ENCODE measurements at places on chromosomes 3 and 15.

GRCh38 chr15:60086681-60087429 is 82.7 kb downstream of the FOXB1 start:
- no peak for DNase-seq

- DNase-seq, result no peak
Observed at GRCh38 chr3:188021041-188021440, 132.9 kb upstream of the LPP start.

DNA sequence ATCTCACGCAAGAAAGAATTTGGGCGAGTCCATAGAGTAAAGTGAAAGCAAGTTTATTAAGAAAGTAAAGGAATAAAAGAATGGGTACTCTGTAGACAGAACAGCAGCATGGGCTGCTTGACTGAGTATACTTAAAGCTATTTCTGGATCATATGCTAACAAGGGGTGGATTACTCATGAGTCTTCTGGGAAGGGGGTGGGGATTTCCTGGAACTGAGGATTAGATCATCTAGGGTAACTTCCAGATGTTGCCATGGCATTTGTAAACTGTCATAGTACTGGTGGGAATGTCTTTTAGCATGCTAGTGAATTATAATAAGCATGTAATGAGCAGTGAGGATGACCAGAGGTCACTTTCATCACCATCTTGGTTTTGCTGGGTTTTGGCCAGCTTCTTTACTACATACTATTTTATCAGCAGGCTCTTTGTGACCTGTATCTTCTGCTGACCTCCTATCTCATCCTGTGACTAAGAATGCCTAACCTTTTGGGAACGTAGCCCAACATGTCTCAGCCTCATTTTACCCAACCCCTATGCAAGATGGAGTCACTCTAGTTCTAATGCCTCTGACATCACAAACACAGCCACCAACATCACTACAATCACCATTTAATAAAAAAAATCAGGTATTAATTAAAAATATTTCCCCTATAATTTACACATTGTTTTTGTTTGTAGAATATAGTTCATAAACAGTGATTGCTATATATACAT is 890.7 kb upstream of the EPHA6 start:
- DNase-seq, result no peak

DNA sequence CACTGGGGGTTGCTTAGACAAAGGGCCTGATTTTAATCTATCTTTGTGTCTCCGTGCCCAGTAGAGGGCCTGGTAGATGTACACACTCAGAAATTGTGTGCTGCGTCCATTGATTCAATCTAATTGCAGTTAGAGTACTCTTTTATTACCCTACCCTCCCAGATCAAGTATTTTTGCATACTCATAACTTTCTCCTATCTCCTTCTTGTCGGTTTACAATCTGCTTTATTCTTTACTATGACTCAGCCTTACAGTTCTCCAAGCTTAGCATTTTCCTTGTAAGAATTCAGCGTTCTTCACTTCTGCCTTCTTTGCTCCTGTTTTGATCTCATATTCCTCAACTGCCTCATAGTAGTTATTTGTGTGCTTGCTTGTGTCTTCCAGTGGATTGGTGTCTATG is 124.5 kb upstream of the ARRDC4 start:
- DNase-seq, result no peak

- DNase-seq, result no peak
Observed at GRCh38 chr3:197381371-197381770, 83.0 kb upstream of the DLG1 start.

DNA sequence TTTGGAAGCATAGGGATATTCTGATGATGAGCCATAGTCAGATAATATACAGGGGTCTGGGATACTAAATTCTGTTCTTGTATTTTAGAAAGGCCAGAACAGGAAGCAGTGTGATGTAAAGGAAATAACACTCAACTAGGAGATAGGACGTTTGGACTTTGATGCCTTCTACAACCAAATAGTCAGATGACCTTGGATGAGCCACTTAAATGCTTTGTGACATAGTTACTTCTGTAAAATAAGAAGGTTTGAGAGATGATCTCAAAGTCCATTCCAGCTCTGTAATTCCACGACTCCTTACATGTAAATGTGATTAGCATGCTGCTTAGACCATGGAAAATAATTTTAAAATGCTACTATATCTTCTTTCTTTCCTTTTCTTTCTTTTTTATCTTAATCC is 29.5 kb upstream of the CCDC54 start:
- no peak for DNase-seq

Measured in cortex of kidney (tissue), 1 donor.